ENCODE measurements at places on chromosomes 13 and 19. TPM values are rescaled to one million over a fixed set of nuclear protein-coding genes. Genes with fewer than 3 reads are reported as not detected.

PODNL1 gene
- total RNA-seq: 0.25 TPM

GNG8 gene
- total RNA-seq: 13.8 TPM

DNAJB1 gene
- total RNA-seq: 72.6 TPM

CLASRP gene
- 101 TPM for total RNA-seq

CDC42EP5 gene
- total RNA-seq: not detected

ZNF227 gene
- total RNA-seq: 20.6 TPM

CLDN10 gene
- total RNA-seq: not detected

- H3K27me3 ChIP-seq: no peaks in the 10 kb centered on the region
- DNase-seq: no peak
- no peak overlapping the region for H3K27ac ChIP-seq
- peaks cover 5% of the 10 kb centered on the region for H3K4me1 ChIP-seq
Measured at GRCh38 chr13:51704399-51705313, 99.3 kb downstream of the DHRS12 start.

DNA sequence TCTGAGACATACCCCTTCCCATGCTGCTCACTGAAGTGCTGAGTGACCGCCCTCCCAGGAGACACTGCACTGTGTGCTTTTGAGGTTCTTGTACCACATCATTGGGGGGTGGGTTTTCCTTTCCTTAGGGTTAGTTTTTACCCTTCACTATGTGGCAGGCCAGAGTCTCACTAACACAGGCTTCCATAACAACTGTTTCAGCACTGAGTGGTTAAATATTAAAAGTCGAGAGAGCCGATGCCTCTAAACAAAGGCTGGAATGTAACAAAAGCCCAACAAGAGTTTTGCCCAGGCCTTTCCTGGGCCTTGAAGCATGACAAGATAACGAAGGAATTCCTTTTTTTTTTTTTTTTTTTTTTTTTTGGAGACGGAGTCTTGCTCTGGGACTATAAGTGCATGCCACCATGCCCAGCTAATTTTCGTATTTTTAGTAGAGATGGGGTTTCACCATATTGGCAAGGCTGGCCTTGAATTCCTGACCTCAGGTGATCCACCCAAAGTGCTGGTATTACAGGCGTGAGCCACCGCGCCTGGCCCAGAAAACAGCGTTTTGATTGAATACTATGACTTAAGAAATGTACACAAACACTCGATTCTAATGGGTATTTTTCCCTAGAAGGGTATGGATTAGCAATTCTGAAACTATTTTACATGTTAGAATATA lies 46.5 kb downstream of the ZNF823 start:
- H3K4me3 ChIP-seq: no peak overlapping the region
- H3K36me3 ChIP-seq: no peaks in the 10 kb centered on the region
- peaks cover 10% of the 10 kb centered on the region for H3K4me1 ChIP-seq

DNA sequence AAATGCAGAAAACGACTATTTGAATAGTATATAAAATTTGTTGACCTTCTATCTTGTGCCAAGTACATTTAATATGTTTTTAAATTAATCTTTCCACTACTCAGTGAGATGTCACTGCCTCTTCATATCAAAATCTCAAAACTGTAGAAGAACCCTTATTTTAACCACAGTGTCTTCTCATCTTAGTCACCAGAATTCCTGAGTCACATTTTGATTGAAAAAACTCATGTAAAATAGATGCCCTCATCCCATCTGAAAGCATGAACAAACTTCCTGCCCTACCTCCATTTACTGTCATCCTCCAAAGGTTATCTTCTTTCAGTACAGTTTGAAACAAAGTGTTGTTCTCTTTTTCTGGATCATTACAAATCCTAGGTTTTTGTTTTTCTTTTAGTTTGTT lies 1215.4 kb downstream of the PCDH9 start:
- no peaks in the 10 kb centered on the region for H3K36me3 ChIP-seq
- H3K27me3 ChIP-seq: no peaks in the 10 kb centered on the region
- no peak overlapping the region for H3K27ac ChIP-seq
- DNase-seq: no peak

DNA sequence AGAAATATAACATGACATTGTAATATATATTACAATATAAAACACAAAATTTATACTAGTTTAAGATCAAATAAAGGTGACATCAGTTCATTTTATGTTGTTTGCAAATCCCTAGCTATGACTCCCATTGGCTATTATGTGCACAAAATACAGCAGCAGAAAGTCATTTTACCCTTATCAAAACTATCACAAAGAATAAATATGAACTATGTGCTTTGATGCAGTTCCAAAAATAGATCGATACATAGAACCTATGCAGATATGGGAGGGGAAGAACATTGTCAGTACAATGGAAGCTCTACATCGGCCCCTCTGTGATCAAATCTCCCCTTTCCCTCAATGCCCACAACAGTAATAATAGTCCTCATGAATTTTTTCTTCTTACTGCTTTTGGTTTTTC lies 1038.1 kb upstream of the PCDH20 start:
- no peak overlapping the region for H3K27ac ChIP-seq
- no peaks in the 10 kb centered on the region for H3K36me3 ChIP-seq
- H3K27me3 ChIP-seq: no peaks in the 10 kb centered on the region

DNA sequence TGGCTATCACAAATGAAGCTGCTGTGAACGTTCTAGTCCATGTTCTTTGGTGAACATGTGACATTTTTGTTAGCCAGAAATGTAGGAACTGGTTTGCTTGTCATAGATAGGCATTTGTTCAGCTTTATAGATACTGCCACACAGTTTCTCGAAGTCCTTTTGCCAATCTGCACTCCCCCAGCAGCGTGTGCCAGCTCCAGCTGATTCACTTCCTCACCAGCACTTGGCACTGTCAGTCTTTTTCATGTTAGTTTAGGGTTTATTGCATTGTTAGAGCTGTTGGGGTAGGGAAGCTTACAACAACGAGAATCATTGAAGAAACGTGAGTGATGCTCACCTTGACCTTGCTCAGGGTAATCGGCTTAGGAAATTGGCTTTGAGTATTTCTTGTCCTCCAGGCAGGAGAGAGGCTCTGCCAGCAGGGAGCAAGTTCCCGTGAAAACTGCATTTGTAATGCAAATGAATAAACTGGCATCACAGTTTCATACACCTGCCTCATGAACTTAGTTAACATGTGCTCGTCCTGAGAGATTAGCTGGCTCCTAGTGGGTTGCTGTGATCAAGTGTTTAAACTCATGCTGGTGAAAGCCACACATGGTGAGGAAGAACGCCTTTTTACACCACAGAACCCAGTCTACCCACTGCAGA lies 83.9 kb downstream of the ING1 start:
- H3K27ac ChIP-seq: no peak overlapping the region
- H3K4me3 ChIP-seq: no peak overlapping the region
- peaks cover 8% of the 10 kb centered on the region for H3K4me1 ChIP-seq
- no peak for DNase-seq

GRCh38 chr19:5788422-5788821 lies 2.5 kb downstream of the DUS3L start:
- no peaks in the 10 kb centered on the region for H3K27me3 ChIP-seq
- no peak overlapping the region for H3K27ac ChIP-seq
- H3K4me3 ChIP-seq: no peak overlapping the region
- H3K4me1 ChIP-seq: peaks cover 13% of the 10 kb centered on the region
- peaks cover 33% of the 10 kb centered on the region for H3K36me3 ChIP-seq
- no peak for DNase-seq

- H3K27ac ChIP-seq: no peak overlapping the region
- H3K27me3 ChIP-seq: peaks cover 2% of the 10 kb centered on the region
- no peak overlapping the region for H3K4me3 ChIP-seq
- H3K36me3 ChIP-seq: no peaks in the 10 kb centered on the region
- no peaks in the 10 kb centered on the region for H3K4me1 ChIP-seq
Measured at GRCh38 chr19:30853036-30853435, 480.9 kb downstream of the ZNF536 start.

GRCh38 chr13:89066868-89067466 lies 1395.8 kb downstream of the SLITRK5 start:
- DNase-seq: peak; percentile 46
- no peak overlapping the region for H3K27ac ChIP-seq
- no peak overlapping the region for H3K4me3 ChIP-seq
- no peaks in the 10 kb centered on the region for H3K36me3 ChIP-seq
- H3K4me1 ChIP-seq: no peaks in the 10 kb centered on the region

GRCh38 chr19:3520166-3521103 lies 14.3 kb downstream of the FZR1 start:
- H3K27ac ChIP-seq: no peak overlapping the region
- no peak for DNase-seq
- H3K4me3 ChIP-seq: no peak overlapping the region
- H3K36me3 ChIP-seq: peaks cover 11% of the 10 kb centered on the region
- H3K27me3 ChIP-seq: no peaks in the 10 kb centered on the region

DNA sequence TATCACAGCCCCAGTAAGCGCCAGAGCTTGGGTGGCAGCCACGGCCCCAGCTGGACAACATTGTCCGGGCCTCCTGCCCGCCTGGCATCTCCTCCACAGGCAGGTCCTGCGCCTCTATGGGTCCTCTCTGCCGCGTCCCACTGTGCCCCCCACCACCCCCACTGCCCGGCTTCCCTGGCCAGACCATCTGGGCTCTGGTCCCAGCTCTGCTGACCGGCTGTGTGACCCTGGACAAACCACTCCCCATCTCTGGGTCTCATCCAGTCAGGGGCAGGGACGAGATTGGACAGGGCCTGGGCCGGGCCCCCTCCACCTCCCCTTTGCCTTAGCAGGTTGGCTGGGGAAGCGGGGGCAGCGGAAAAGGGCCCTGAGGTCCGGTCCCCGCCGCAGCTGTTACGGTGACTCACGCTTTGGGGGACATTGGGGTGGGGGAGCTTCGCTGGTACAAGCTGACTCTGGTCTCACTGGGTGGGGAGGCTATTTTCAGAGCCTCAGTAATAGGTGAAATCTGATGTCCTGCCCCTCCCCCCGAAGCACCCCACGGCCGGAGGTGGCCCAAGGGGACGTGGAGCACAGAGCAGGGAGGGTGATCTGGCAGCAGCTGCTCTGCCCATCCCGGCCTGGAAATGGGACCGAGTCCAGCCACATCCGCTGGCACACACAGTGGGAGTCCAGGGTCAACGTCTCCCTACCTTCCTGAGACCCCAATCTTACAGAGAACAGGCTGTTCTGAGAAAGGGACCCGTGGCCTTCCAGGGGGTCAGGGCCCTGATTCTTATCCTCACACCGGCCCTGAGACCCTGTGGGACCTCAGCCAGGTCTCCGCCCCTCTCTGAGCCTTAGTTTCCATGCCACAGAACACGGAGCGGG lies 9.1 kb downstream of the NFIC start:
- H3K27me3 ChIP-seq: no peaks in the 10 kb centered on the region
- no peak overlapping the region for H3K4me3 ChIP-seq
- H3K27ac ChIP-seq: no peak overlapping the region
- peaks cover 6% of the 10 kb centered on the region for H3K4me1 ChIP-seq
- no peak for DNase-seq

DNA sequence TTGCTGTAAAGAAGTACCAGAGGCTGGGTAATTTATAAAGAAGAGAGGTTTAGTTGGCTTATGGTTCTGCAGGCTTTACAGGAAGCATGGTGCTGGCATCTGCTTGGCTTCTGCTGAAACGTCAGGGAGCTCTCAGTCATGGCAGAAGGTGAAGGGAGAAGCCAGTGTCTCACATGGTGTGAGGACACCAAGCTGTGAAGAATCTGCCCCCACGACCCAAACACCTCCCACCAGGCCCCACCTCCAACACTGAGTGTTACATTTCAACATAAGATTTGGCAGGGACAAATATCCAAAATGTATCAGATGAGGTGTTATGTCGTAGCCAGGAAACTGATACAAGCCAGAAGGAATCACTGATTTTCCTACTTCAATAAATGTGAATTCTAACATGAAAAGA lies 136.5 kb downstream of the CYSLTR2 start:
- peaks cover 5% of the 10 kb centered on the region for H3K4me1 ChIP-seq
- no peak overlapping the region for H3K4me3 ChIP-seq
- peaks cover 2% of the 10 kb centered on the region for H3K27me3 ChIP-seq
- no peaks in the 10 kb centered on the region for H3K36me3 ChIP-seq
- DNase-seq: no peak
- no peak overlapping the region for H3K27ac ChIP-seq

- H3K27ac ChIP-seq: no peak overlapping the region
- H3K27me3 ChIP-seq: peaks cover 25% of the 10 kb centered on the region
- peaks cover 2% of the 10 kb centered on the region for H3K4me1 ChIP-seq
- no peaks in the 10 kb centered on the region for H3K36me3 ChIP-seq
Measured at GRCh38 chr19:55206664-55207500, 2.4 kb downstream of the PTPRH start.

DNA sequence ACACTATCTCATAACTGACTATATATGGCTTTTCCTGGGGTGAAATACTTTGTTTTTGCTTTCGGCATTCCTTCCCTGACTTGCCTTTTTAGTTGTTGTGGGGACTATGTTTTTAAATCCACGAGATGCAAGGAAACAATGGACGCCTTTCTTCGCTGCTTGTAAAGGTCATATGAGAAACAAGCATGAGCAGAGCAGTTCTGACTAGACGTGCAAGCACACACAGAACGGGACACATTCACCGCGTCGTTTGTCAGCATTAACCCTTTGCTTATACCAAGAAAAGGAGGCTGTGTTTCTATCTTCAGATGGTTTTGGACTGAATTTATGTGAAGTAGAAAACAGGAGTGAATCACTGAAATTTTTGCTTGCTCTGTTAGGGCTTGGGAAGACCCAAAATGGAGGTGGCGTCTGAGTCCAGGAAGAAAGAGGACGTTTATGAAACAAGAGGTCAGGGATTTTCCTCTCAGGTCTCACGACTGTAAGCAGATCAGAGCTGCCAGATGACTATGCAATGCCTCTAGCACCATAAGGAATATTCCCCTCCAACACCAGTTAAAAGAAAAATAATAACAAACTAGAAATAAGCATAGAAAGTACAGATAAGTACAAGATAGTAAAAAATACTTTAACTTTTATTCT lies 358.9 kb downstream of the DLEU7 start:
- no peak overlapping the region for H3K27ac ChIP-seq
- H3K36me3 ChIP-seq: no peaks in the 10 kb centered on the region
- peaks cover 2% of the 10 kb centered on the region for H3K27me3 ChIP-seq
- no peaks in the 10 kb centered on the region for H3K4me1 ChIP-seq
- no peak overlapping the region for H3K4me3 ChIP-seq

- no peak overlapping the region for H3K4me3 ChIP-seq
- no peaks in the 10 kb centered on the region for H3K27me3 ChIP-seq
- no peak for DNase-seq
Measured at GRCh38 chr13:58598241-58598640, 966.7 kb downstream of the PCDH17 start.

DNA sequence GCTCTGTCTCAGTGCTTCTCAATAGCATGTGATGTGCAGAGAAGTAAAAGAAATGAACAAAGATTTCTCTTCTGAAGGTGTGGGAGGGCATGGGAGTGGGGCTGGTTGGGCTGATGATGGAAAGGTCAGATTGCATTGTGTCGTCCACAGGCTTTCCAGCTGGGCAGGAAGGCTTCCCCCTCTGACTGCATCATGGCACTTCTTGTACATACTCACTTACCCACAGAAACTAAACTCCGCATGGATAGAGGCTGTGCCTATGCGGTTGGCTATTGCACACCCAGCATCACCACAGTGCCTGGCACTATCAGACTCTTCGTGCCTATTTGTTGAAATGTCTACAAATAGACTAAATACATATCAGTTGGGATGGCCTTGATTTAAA lies 24.4 kb upstream of the TNFSF11 start:
- no peak for DNase-seq
- peaks cover 20% of the 10 kb centered on the region for H3K4me1 ChIP-seq
- no peak overlapping the region for H3K4me3 ChIP-seq
- no peak overlapping the region for H3K27ac ChIP-seq
- H3K36me3 ChIP-seq: no peaks in the 10 kb centered on the region
- peaks cover 2% of the 10 kb centered on the region for H3K27me3 ChIP-seq

GRCh38 chr13:111467111-111467890 lies 146.9 kb downstream of the TEX29 start:
- no peaks in the 10 kb centered on the region for H3K36me3 ChIP-seq
- no peaks in the 10 kb centered on the region for H3K4me1 ChIP-seq

GRCh38 chr13:43783820-43784219 lies 3.0 kb downstream of the ENOX1 start:
- no peak for DNase-seq
- H3K27ac ChIP-seq: no peak overlapping the region
- no peak overlapping the region for H3K4me3 ChIP-seq
- peaks cover 42% of the 10 kb centered on the region for H3K27me3 ChIP-seq
